ENCODE measurements at places on chromosomes 4 and X. TPM values are rescaled to one million over a fixed set of nuclear protein-coding genes. Genes with fewer than 3 reads are reported as not detected.

DNA sequence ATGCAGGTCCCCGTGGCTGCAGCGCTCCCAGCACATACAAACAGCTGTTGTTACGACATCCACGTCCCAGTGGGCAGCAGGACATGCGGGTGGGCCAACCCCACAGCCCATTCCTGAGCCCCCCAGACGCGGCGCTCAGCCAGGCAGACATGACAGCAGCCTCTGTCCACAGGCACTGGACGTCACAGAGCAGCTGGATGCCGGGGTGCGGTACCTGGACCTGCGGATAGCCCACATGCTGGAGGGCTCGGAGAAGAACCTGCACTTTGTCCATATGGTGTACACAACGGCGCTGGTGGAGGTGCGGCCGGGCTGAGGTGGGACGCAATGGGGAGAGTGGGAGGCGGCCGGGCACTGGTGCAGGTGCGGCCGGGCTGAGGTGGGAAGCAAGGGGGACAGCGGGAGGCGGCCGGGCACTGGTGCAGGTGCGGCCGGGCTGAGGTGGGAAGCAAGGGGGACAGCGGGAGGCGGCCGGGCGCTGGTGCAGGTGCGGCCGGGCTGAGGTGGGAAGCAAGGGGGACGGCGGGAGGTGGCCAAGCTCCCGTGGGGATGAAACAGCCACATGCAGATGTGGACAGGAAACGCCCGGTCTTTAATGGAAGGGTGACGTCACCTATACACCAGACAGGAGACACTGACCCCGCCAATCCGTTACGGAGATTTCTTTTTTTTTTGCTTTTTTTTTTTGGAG is 9.4 kb downstream of the PLCXD1 start:
- H3K27ac ChIP-seq = no peak overlapping the region
- H3K4me1 ChIP-seq = no peaks in the 10 kb centered on the region
- no peak for DNase-seq
- no peaks in the 10 kb centered on the region for H3K27me3 ChIP-seq
- no peak overlapping the region for H3K4me3 ChIP-seq

GRCh38 chrX:113906168-113906567 is 677.7 kb upstream of the HTR2C start:
- H3K4me1 ChIP-seq = no peaks in the 10 kb centered on the region
- no peaks in the 10 kb centered on the region for H3K27me3 ChIP-seq
- H3K4me3 ChIP-seq = no peak overlapping the region
- no peaks in the 10 kb centered on the region for H3K36me3 ChIP-seq
- H3K27ac ChIP-seq = no peak overlapping the region
- no peak for DNase-seq

DNA sequence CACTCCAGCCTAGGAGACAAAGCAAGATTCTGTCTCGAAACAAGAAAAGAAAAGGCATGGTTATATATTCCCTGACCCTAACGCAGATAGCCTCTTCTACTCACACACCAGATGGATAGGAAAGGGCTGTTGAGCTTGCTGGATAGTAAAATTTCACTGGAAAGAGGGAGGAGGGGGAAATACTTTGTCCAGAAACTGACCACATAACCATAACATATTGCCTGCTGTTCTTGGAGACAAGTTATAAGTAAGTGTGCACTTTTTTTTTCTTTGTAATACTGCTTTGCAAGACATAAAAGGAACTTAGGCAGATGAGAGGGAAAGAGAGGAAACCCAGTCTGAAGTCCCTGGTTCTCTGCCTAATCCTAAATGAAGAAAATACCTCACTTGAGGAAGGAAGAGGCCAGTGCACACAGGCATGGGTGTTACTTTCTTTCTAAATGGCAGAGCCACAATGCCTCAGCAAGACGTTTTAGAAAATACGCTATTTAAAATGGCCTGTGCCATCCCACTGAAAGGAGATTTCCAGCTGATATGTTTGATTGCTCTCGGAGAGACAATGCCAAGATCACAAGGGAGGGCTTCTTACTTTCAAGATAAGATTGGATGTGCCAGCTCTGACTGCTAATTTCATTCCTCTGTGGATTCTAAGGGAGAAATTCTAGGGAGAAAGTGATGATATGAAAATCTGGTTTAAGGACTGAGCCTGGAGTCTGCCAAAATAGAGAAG is 140.6 kb downstream of the DCTD start:
- H3K27me3 ChIP-seq = no peaks in the 10 kb centered on the region
- no peak overlapping the region for H3K4me3 ChIP-seq
- no peak for DNase-seq

DNA sequence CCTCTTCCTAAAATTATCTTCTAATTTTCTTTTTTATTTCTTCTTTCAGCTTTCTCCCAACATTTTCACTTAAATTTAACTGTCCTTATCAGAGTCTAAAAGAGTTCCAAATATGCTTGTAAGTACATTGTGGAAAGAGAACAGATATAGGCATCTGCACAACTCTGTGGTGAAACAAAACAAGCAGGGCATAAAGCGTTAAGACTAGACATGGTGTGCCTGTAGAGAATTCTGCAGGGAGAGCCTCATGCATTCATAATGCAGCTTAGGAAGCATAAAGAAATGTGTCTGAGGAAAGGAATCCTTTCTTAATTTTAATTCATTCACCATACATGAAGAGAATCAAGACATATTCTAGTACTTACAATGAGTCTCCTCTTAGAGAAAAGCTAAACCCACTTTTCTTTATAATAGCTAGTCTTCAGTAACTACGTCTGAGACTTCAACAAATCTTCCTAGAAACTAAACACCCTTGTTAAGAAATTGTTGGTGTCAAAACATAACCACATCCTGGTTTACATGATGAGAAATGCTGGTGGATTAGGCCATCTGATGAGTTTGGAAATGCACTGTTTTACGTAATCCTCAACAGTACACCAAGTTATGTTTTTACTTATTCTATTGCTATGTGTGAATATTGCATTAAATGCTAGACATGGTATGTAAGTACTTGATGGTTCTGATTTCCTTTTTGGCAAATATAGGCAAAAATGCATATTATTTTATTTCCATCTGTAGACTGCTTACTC is 307.8 kb upstream of the GIMD1 start:
- DNase-seq = no peak
- H3K36me3 ChIP-seq = no peaks in the 10 kb centered on the region
- no peak overlapping the region for H3K27ac ChIP-seq
- no peaks in the 10 kb centered on the region for H3K27me3 ChIP-seq

GRCh38 chrX:153327561-153327960 is 6.0 kb upstream of the PNMA6F start:
- H3K27ac ChIP-seq = no peak overlapping the region
- no peak overlapping the region for H3K4me3 ChIP-seq
- no peaks in the 10 kb centered on the region for H3K36me3 ChIP-seq
- no peaks in the 10 kb centered on the region for H3K27me3 ChIP-seq
- no peak for DNase-seq

- no peaks in the 10 kb centered on the region for H3K36me3 ChIP-seq
- H3K4me1 ChIP-seq = no peaks in the 10 kb centered on the region
- H3K4me3 ChIP-seq = no peak overlapping the region
- H3K27me3 ChIP-seq = no peaks in the 10 kb centered on the region
- no peak overlapping the region for H3K27ac ChIP-seq
- no peak for DNase-seq
Observed at GRCh38 chrX:31713120-31713519, 641.3 kb upstream of the FTHL17 start.

DNA sequence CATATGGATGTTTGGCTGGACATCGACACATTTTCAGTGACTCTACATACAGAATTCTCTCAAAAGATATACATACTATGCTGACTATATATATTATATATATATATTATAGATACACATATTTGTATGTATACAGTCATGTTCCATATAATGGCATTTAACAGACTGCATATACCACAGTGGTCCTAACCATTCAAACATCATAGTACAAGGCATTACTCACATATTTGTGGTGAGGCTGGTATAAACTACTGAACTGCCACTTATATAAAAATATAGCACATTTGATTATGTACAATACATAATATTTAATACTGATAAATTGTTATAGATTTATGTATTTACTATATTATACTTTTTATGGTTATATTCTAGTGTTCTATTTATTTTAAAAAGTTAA is 168.5 kb downstream of the IL15 start:
- DNase-seq = no peak
- no peak overlapping the region for H3K27ac ChIP-seq
- no peak overlapping the region for H3K4me3 ChIP-seq
- H3K27me3 ChIP-seq = no peaks in the 10 kb centered on the region

DNA sequence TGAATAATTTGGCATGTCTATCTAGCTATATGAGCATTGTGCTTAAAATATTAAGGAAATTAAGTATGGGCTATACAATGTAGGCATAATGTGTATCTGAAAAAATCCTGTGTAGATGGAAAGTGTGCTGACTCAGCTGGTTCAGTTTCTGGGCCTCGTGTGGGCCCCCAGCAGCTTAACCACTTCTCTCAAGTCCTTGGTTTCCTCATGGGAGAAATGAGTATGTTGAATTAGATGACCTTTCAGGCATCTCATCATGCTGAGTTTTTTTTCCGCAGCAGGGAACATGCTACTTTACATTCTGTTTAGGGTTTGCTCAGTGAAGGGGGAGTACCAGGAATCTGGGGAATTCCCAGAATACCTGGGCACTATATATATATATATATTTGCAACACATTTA is 30.5 kb downstream of the RHOH start:
- H3K27me3 ChIP-seq = no peaks in the 10 kb centered on the region
- no peak for DNase-seq
- H3K36me3 ChIP-seq = no peaks in the 10 kb centered on the region
- H3K4me1 ChIP-seq = no peaks in the 10 kb centered on the region
- H3K4me3 ChIP-seq = no peak overlapping the region
- no peak overlapping the region for H3K27ac ChIP-seq

GRCh38 chr4:17933126-17933525 is 88.4 kb downstream of the LCORL start:
- H3K36me3 ChIP-seq = no peaks in the 10 kb centered on the region
- no peaks in the 10 kb centered on the region for H3K27me3 ChIP-seq
- H3K4me1 ChIP-seq = no peaks in the 10 kb centered on the region
- H3K27ac ChIP-seq = no peak overlapping the region
- no peak overlapping the region for H3K4me3 ChIP-seq
- DNase-seq = no peak

- no peak overlapping the region for H3K27ac ChIP-seq
- H3K4me1 ChIP-seq = no peaks in the 10 kb centered on the region
- no peak overlapping the region for H3K4me3 ChIP-seq
- no peaks in the 10 kb centered on the region for H3K27me3 ChIP-seq
Observed at GRCh38 chr4:12879496-12879895, 604.6 kb downstream of the RAB28 start.

- H3K27me3 ChIP-seq = no peaks in the 10 kb centered on the region
- no peaks in the 10 kb centered on the region for H3K36me3 ChIP-seq
- H3K4me1 ChIP-seq = peaks cover 3% of the 10 kb centered on the region
- no peak for DNase-seq
Observed at GRCh38 chr4:104971462-104971861, 175.2 kb upstream of the TET2 start.

Gene MEPE
- total RNA-seq = not detected

Gene HPSE
- 3.9 TPM for total RNA-seq

Gene SPP1
- 0.77 TPM for total RNA-seq

Gene DIPK2B
- not detected for total RNA-seq

Gene HMGB3
- 90.3 TPM for total RNA-seq

Gene CLOCK
- total RNA-seq = 12.0 TPM

Gene TMPRSS11D
- not detected for total RNA-seq

Gene ADAM29
- not detected for total RNA-seq

Gene UGT2B17
- 0.19 TPM for total RNA-seq

Gene ZNF711
- 12.7 TPM for total RNA-seq

Gene AR
- 0.86 TPM for total RNA-seq

Gene UPF3B
- total RNA-seq = 18.4 TPM

Gene TMPRSS11E
- not detected for total RNA-seq

Gene IL1RAPL2
- total RNA-seq = not detected

Data from Caco-2 (cell line).